ENCODE measurements at places on chromosomes 2 and 18.
A peak's percentile ranks its signal among the peaks of the same experiment; 100 is the strongest.

- no peak overlapping the region for H3K27ac ChIP-seq
- H3K4me3 ChIP-seq: no peak overlapping the region
- H3K27me3 ChIP-seq: no peaks in the 10 kb centered on the region
- H3K36me3 ChIP-seq: no peaks in the 10 kb centered on the region
- H3K4me1 ChIP-seq: no peaks in the 10 kb centered on the region
Observed at GRCh38 chr18:54416436-54416835, 58.7 kb downstream of the C18orf54 start.

DNA sequence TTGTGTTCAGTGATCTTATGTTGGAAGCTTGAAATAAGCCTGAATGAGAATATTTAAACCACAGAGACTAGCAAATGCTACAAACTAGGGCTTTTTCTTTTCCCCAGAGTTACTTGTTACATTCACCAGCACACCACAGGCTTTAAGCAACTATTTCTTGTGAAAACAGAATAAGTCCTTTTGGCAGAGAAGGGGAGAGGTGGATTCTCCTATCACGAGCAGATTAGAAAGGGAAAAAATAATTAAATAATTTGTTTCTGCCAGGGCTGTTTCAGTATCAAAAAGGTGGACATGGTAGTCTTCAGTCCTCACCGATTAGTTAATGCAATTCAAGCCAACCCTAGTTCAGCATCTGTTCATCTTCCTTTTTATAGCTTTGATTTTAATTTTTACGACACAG lies 12.6 kb downstream of the IFIH1 start:
- H3K36me3 ChIP-seq: peaks cover 31% of the 10 kb centered on the region
- DNase-seq: no peak
- no peaks in the 10 kb centered on the region for H3K4me1 ChIP-seq
- no peak overlapping the region for H3K27ac ChIP-seq
- H3K27me3 ChIP-seq: no peaks in the 10 kb centered on the region
- no peak overlapping the region for H3K4me3 ChIP-seq

DNA sequence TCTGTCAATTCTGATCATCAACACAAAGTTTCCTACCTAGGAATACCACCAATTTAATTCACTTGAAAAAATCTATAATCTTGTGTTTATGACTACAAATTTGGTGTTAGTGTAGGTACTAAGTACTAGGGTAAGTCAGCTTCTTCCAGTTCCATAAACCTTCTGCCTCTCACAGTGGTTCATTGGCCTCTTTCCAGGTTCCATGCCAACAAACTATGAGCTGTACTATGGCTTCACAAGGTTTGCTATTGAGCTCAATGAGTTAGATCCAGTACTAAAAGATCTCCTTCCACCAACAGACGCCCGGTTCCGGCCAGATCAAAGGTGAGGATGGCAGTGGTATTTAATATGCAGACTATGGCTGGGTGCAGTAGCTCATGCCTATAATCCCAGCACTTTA lies 58.8 kb downstream of the PRKRA start:
- H3K27ac ChIP-seq: no peak overlapping the region
- no peak for DNase-seq
- no peaks in the 10 kb centered on the region for H3K27me3 ChIP-seq
- H3K4me1 ChIP-seq: no peaks in the 10 kb centered on the region
- no peaks in the 10 kb centered on the region for H3K36me3 ChIP-seq

DNA sequence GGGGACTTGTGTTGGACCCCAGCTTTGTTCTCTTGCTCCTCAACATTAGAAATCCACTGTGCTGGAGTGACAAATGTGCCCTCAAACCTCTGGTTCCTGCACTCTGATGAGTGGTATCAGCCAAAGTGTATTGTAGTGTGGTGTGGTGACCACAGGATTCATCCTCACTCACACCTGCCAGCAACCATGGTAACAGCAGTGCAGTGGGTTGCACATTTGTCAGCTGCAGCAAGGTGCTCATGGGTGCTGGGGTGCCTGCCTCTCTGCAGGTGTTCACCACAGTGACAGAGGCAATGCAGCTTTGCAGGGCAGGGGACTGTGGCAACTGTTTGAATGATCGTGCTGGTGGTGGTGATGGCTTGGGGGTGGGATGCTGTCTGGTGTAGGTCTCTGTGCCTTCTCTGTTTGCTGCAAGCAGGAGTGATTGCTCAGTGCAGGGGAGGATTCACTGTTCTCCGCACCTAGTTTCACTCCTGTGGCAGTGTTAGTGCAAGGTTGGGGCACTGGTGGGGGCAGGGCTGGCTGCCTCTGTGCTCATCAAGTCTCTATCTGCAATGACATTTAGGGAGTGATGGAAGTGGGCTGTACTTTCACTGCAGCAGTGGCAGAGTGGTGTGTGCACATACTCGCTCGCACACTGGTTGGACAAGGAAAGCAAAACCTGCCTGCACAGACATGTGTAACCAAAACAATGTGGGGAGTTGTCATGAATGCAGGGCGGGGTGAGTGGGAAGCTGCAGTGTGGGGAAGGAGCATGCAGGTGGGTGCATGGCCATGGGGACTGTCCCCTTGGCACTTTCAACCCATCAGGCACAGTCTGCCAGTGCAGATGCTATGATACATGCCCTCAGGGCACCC lies 301.1 kb downstream of the PIK3C3 start:
- no peak overlapping the region for H3K4me3 ChIP-seq
- no peaks in the 10 kb centered on the region for H3K27me3 ChIP-seq

GRCh38 chr2:120526997-120527945 lies 181.3 kb downstream of the INHBB start:
- no peak overlapping the region for H3K27ac ChIP-seq
- H3K4me1 ChIP-seq: no peaks in the 10 kb centered on the region
- H3K27me3 ChIP-seq: no peaks in the 10 kb centered on the region
- H3K36me3 ChIP-seq: no peaks in the 10 kb centered on the region

DNA sequence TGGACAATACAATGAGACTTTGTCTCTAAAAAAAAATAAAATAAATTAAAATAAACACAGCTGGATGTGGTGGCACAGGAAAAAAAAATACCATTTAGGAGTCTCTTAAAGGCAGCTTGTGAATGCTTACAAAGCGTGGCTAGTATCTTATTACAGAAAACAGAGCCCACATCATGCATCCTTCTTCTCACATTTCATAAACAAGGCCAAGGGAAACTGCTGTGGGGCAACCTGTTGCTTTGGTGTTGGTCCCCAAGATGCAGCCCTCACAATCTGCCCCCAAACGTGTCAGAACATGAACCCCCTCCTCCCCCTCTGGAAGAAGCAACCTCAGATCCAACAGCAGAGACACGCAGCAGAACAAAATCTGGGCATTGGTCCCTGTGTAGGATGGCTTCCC lies 2.6 kb downstream of the SLC14A1 start:
- H3K4me3 ChIP-seq: no peak overlapping the region
- no peaks in the 10 kb centered on the region for H3K27me3 ChIP-seq
- H3K27ac ChIP-seq: no peak overlapping the region
- no peak for DNase-seq

DNA sequence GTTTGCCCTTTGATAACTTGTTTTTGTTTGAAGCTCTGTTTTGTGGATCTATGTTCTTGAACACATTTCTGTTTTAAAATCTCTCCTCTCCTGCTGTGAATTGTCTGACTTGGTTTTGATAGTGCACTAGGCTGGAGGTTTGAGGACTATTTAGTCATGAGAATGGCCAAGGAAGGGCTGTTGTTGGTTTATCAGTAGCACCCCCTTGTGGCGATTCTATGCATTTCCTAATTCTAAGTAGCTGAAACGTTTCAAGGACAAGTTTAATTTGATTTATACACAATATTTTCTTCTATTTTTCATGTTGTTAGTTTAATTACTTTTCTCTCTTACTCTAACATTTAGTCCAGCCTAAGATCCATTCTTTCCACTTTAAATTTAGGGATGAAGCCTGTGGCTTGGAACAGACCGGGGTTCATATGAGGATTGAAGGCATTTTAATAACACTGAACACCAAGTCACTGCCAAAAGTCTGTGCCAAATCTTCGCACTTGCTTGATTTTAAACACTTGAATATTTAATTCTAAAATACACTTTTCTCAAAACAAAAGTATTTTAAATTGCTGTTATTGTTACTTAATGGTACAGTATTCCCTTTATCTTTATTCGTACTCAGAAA lies 166.0 kb downstream of the SOCS6 start:
- no peak overlapping the region for H3K4me3 ChIP-seq
- no peak overlapping the region for H3K27ac ChIP-seq
- no peaks in the 10 kb centered on the region for H3K36me3 ChIP-seq
- peaks cover 5% of the 10 kb centered on the region for H3K27me3 ChIP-seq
- DNase-seq: peak; percentile 22
- no peaks in the 10 kb centered on the region for H3K4me1 ChIP-seq

DNA sequence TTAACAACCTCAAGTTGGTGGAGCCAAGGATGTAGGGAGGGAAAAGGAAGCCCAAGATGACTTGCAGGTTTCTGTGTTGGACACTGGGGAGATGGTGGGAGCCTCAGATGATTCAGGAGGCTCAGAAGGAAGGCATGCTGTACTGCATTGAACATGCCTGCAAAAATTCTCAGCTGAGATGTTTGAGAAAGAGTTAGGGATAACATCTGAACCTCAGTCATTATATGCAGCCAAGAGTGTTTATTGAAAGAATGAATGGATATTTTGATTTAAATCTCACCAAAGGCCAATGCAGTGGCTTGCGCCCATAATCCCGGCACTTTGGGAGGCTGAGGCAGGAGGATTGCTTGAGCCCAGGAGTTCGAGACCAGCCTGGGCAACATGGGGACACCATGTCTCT lies 243.0 kb downstream of the MYCN start:
- H3K4me1 ChIP-seq: no peaks in the 10 kb centered on the region
- no peak for DNase-seq
- H3K36me3 ChIP-seq: no peaks in the 10 kb centered on the region
- H3K27me3 ChIP-seq: no peaks in the 10 kb centered on the region
- no peak overlapping the region for H3K27ac ChIP-seq
- H3K4me3 ChIP-seq: no peak overlapping the region

DNA sequence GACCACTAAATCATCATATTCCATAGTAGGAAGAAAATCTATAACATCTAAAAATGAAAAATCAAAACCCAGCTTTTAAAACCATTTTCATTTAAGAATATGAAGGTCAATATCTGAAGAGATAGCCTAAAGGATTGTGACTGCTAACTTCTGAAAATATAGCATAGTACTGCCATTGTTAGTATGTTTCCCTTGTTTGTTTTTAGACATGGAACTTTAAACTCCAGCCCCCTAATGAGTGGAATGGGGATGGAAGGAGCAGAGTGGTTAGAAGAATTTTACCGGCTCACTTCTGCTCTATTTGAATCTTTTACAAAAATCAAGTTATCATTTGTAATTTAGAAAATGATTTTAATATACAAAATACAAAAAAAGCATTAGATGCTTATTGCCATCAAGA lies 169.0 kb downstream of the CD226 start:
- H3K4me1 ChIP-seq: peaks cover 3% of the 10 kb centered on the region
- no peak overlapping the region for H3K4me3 ChIP-seq
- DNase-seq: no peak
- no peaks in the 10 kb centered on the region for H3K36me3 ChIP-seq
- H3K27me3 ChIP-seq: no peaks in the 10 kb centered on the region
- no peak overlapping the region for H3K27ac ChIP-seq

- H3K27me3 ChIP-seq: peaks cover 14% of the 10 kb centered on the region
- no peak overlapping the region for H3K4me3 ChIP-seq
- no peak overlapping the region for H3K27ac ChIP-seq
- H3K4me1 ChIP-seq: peaks cover 10% of the 10 kb centered on the region
- DNase-seq: peak; percentile 65
Observed at GRCh38 chr2:173448938-173449471, 94.3 kb downstream of the CDCA7 start.

- no peaks in the 10 kb centered on the region for H3K27me3 ChIP-seq
- H3K36me3 ChIP-seq: no peaks in the 10 kb centered on the region
- DNase-seq: no peak
- H3K4me1 ChIP-seq: no peaks in the 10 kb centered on the region
Observed at GRCh38 chr2:159073256-159073655, 104.8 kb downstream of the TANC1 start.

DNA sequence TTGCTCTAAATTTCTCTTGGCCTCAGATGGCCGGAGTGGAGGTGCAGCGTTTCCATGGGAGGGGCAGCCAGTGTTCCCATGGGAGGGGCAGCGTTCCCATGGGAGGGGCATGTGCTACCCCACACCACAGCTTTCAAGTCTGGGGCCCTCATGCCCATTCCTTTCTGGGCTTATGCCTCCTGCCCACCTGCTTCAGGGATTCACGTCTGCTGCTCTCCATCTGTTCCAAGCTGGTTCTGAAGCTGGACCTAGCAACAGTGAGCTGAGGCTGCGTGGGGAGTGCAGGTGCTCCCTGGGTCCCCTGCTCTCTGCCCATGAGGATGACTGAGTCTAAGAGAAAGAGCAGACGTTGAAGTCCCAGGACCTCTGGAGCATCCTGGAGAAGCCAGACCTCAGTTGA lies 243.1 kb upstream of the PXDN start:
- no peak overlapping the region for H3K27ac ChIP-seq
- no peaks in the 10 kb centered on the region for H3K27me3 ChIP-seq
- H3K36me3 ChIP-seq: no peaks in the 10 kb centered on the region
- H3K4me3 ChIP-seq: no peak overlapping the region
- no peak for DNase-seq

Measured in T-cell (primary cell).